ENCODE measurements at places on chromosomes 16 and 17. TPM values are rescaled to one million over a fixed set of nuclear protein-coding genes. Genes with fewer than 3 reads are reported as not detected.

DNA sequence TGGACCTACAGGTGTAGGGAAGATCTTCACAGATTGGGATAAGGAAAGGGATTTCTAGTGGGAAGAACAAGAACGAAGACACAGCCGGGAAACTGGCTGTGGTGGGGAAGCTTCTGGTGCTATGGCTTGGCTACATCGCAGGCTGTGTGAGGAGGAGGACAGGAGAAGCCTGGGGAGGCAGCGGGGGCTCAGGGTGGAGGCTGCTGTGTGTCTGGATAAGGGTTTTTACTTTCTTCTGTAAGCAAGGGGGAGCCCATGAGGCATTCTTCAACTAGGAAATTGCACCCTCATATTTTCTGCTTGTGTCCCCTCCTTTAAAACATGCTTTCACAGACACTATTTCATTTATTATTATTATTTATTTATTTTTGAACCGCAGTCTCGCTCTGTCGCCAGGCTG, 2.9 kb upstream of the RHBDF2 start:
- H3K27ac ChIP-seq, result no peak overlapping the region
- H3K4me3 ChIP-seq, result no peak overlapping the region
- peaks cover 39% of the 10 kb centered on the region for H3K4me1 ChIP-seq
- peaks cover 11% of the 10 kb centered on the region for H3K36me3 ChIP-seq
- no peaks in the 10 kb centered on the region for H3K27me3 ChIP-seq

DNA sequence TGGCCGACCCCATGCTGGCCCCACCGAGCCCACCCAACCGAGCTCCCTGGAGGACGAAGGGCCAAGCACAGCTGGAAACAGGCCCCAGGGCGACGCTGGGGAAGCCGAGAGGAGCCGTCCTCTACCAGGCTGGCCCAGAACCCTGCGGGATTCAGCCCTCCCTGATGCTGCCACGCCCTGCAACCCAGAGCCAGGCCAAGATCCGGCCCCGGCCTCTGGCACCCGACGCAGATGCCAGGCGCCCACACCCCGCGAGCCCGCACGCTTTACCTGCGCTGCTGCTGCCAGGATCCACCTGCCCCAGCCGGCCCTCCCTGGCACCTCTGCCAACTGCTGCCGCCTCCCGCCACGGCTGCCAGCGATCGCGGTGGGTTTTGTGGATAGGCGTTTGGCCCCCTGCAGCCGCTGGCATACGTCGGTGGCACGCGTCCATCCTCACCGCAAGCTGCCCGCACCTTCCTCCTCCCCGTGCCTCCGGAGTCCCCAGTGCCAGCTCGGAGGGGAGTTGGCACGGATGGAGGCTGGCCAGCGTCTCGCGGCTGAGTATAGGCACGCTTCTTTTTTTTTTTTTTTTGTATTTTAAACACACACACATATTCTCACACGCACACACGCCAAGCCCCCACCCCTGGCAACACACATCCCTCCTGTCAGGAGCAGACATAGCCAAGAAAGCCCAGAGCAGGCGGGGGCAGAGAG, 41.3 kb upstream of the ACSF3 start:
- H3K36me3 ChIP-seq, result no peaks in the 10 kb centered on the region
- no peaks in the 10 kb centered on the region for H3K4me1 ChIP-seq
- no peaks in the 10 kb centered on the region for H3K27me3 ChIP-seq
- H3K4me3 ChIP-seq, result peak overlapping the region; percentile 52

The FOXO3B gene
- total RNA-seq, result 7.1 TPM

- H3K36me3 ChIP-seq, result peaks cover 75% of the 10 kb centered on the region
These were observed 26.9 kb downstream of the NMT1 start for GRCh38 chr17:45087978-45088377.

DNA sequence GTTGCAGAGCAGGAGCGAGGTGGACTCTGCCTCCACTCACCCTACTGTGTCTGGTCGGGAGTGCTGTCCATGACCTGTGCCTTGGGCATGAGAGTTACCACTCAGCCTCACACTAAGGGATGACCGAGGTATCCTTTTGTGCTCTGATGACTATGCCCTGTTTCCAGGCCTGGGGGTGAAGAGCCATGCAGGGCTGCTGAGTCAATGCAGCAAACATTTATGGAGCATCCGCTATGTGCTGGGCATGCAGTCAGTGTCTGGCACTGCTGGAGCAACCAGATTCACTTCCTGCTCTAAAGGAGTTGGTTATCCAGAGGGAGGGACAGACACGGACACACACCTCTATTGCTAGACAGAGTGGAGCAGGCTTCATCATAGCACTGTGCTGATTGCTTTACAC, 7.6 kb upstream of the HNF1B start:
- H3K36me3 ChIP-seq, result no peaks in the 10 kb centered on the region
- no peak overlapping the region for H3K27ac ChIP-seq
- H3K4me3 ChIP-seq, result no peak overlapping the region
- DNase-seq, result no peak
- H3K4me1 ChIP-seq, result no peaks in the 10 kb centered on the region
- H3K27me3 ChIP-seq, result no peaks in the 10 kb centered on the region

The ARHGDIG gene
- total RNA-seq, result not detected

The PMFBP1 gene
- total RNA-seq, result 9.5 TPM

- no peaks in the 10 kb centered on the region for H3K36me3 ChIP-seq
- H3K4me3 ChIP-seq, result no peak overlapping the region
These were observed 74.7 kb downstream of the WIPI1 start for GRCh38 chr17:68382582-68383085.

DNA sequence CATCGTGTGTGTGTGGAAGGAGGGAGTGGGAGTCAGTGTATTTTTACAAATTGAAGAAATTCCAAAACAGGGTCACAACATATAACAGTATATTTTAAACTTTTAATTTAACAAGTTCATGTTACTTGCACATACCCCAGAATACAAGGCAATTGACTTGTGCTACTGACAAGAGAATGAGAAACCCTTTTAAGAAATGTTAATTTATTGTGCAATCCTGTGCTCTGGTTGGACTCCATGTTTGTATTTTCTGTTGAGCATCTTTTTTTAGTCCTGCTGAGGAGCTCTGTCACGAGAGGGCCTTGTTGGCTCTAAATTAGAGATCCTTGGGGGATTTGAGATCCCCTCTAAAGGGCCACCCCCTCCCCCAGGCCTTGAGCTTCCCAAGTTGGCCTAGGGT, 1.1 kb upstream of the EMP2 start:
- no peak overlapping the region for H3K4me3 ChIP-seq
- H3K27me3 ChIP-seq, result peaks cover 12% of the 10 kb centered on the region
- no peak overlapping the region for H3K27ac ChIP-seq
- H3K4me1 ChIP-seq, result peaks cover 14% of the 10 kb centered on the region

The RMI2 gene
- 27.0 TPM for total RNA-seq

The TNRC6C gene
- 63.8 TPM for total RNA-seq

The XAF1 gene
- total RNA-seq, result 116 TPM

DNA sequence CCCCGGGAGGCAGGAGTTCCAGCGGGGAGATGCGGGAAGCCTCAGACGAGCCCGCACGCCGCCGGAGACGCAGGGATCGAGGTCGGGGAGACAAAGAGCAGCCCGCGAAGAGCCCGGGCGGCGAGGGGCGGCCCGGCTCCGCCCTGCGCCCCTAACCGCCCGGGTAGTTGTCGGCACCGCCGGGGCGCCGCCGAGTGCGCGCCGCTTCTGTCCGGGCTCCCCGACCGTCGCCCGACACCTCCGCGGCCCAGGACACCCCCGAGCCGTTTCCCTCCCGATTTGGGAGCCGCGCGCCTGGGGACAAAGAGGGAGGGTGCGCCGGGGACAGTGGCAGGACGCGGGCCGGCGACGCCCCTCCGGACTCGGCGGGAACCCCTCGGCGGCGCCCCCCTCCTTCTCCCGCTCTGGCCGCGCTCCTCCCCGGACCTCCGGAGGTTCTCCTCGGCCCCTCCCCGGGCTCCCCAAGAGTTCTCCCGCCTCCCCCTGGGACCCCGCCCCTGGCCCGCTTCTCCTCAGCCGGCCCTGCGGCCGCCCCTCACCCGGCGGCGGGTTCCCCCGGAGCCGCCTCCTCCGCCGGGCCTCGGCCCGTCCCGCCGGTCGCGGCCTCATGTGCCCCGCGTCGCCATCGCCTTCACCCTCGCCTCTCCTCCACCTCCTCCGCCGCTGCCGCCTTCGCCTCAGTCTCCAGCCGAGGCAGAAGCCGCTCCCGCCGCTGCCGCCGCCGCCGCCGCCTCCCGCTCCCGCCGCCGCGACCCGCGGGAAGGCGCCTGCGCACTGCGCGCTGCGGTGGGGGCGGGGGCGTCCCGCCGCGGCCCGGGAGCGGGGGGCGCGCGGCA, at the start of gene GJC1:
GJC1 (minus strand) TSS at position 765 of the 836 bp plus-strand sequence. CDS start 24,470 bp downstream, outside the sequence.
- H3K36me3 ChIP-seq, result no peaks in the 10 kb centered on the region
- H3K27me3 ChIP-seq, result peaks cover 48% of the 10 kb centered on the region
- H3K4me1 ChIP-seq, result peaks cover 11% of the 10 kb centered on the region

The ZNF18 gene
- 10.5 TPM for total RNA-seq

DNA sequence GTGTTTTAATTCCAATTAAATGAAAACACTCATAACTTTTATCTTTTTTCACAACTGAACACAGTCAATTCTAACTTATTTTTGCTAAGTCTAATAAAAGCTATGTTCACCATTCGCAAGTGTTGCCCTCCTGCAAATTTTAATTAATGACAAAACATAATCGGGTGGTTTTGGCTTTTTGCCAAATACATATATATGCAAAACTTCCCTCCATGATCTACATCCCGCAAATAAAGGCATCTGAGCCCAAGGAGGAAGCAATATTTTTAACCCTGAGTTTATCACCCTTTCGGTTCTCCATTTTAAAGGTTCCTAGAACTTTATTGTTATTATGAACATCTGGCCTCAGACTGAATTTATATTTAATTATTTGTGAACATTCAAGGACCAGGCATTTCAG, 507.9 kb downstream of the CDH13 start:
- no peaks in the 10 kb centered on the region for H3K36me3 ChIP-seq
- no peak for DNase-seq
- no peaks in the 10 kb centered on the region for H3K4me1 ChIP-seq

The C16orf92 gene
- total RNA-seq, result not detected

- H3K36me3 ChIP-seq, result no peaks in the 10 kb centered on the region
- H3K27me3 ChIP-seq, result no peaks in the 10 kb centered on the region
- no peaks in the 10 kb centered on the region for H3K4me1 ChIP-seq
- DNase-seq, result no peak
- no peak overlapping the region for H3K27ac ChIP-seq
These were observed 9.9 kb upstream of the WFIKKN1 start for GRCh38 chr16:620700-621525.

The USP43 gene
- 0.07 TPM for total RNA-seq

The CRHR1 gene
- total RNA-seq, result not detected

- no peak for DNase-seq
- H3K4me1 ChIP-seq, result no peaks in the 10 kb centered on the region
- H3K4me3 ChIP-seq, result no peak overlapping the region
- H3K27me3 ChIP-seq, result no peaks in the 10 kb centered on the region
These were observed 127.9 kb downstream of the AXIN2 start for GRCh38 chr17:65433592-65433991.

DNA sequence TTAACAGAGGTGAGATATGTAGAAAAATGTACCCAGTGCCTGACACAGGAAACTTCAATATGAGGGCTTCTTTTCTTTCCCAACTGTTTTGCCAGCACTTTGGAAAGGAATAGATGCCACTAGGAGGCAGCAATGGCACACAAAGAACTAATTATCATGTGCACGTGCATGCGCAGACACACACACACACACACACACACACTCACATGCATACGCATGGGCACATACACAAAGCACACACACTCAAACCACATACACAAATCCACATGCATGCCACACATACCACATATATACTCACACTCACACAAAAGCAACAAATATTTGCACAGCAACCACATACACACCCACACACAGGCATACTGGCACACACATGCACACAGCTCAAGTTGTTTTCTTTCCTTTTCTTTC, 8.8 kb upstream of the CEP112 start:
- peak; percentile 44 for DNase-seq
- H3K27me3 ChIP-seq, result no peaks in the 10 kb centered on the region
- H3K4me3 ChIP-seq, result no peak overlapping the region
- no peaks in the 10 kb centered on the region for H3K36me3 ChIP-seq
- no peak overlapping the region for H3K27ac ChIP-seq

The CASKIN1 gene
- not detected for total RNA-seq

DNA sequence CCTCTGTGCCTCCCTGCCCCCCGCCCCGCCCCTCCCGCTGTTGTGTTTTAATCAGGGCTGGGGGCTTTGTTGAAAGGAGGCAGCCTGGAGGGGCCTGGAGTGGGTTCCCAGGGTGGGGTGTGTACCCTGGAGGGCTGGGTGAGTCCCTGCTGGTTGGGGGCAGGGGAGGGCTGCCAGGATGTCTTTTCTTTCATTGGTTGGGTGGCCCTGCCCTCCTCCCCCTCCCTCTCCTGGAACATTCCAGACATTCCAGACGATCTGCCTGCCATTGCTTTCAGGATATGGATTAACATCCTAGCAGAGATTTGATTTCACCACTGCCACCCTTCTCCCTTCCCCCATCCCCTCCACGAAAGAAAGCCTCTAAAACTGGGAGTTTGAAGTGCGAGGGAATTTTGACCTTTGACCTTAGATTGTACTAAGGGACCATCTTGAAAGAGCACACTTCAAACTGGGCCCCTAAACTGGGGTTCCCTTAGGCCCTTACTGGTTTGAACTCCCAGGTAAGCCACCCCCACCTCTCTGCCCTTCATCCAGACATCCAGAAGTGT, 25.3 kb downstream of the IGF2BP1 start:
- no peaks in the 10 kb centered on the region for H3K4me1 ChIP-seq
- peaks cover 5% of the 10 kb centered on the region for H3K27me3 ChIP-seq
- no peaks in the 10 kb centered on the region for H3K36me3 ChIP-seq
- no peak overlapping the region for H3K4me3 ChIP-seq
- H3K27ac ChIP-seq, result no peak overlapping the region

The SEZ6L2 gene
- not detected for total RNA-seq

DNA sequence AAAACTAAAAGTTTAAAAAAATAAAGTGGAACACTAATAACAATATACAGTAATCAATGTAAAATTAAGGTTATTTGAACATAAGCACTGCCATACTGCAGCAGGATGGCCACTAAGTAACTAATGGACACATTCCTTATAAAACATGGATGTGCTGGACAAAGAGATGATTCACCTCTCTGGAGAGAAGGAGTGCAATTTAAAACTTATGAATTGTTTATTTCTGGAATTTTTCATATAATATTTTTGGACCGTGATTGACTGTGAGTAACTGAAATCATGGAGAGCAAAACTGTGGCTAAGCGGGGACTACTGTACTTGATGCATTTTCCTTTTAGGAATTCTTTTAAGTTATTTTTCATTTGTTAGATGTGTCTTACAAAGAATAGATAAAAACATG, 21.8 kb downstream of the CBFB start:
- H3K36me3 ChIP-seq, result peaks cover 6% of the 10 kb centered on the region
- no peaks in the 10 kb centered on the region for H3K27me3 ChIP-seq
- DNase-seq, result no peak
- H3K4me3 ChIP-seq, result no peak overlapping the region
- peaks cover 9% of the 10 kb centered on the region for H3K4me1 ChIP-seq
- H3K27ac ChIP-seq, result no peak overlapping the region

GRCh38 chr16:79013930-79014660, 586.4 kb downstream of the MAF start:
- no peak overlapping the region for H3K4me3 ChIP-seq
- no peaks in the 10 kb centered on the region for H3K36me3 ChIP-seq
- DNase-seq, result no peak
- H3K4me1 ChIP-seq, result peaks cover 23% of the 10 kb centered on the region

The MPV17L gene
- total RNA-seq, result 0.27 TPM

The TGFB1I1 gene
- 4.0 TPM for total RNA-seq

GRCh38 chr17:80960797-80961452, 30.7 kb upstream of the CHMP6 start:
- H3K4me1 ChIP-seq, result peaks cover 18% of the 10 kb centered on the region
- H3K36me3 ChIP-seq, result no peaks in the 10 kb centered on the region
- no peak overlapping the region for H3K27ac ChIP-seq
- H3K27me3 ChIP-seq, result no peaks in the 10 kb centered on the region
- no peak overlapping the region for H3K4me3 ChIP-seq

All from B cell (primary cell).